CD8-positive, alpha-beta memory T cell (primary cell): ENCODE measurements at places on chromosomes 16 and 17. TPM values are rescaled to one million over a fixed set of nuclear protein-coding genes. Genes with fewer than 3 reads are reported as not detected.

GRCh38 chr16:67990018-67990386 is 9.3 kb downstream of the DPEP2 start:
- DNase-seq, result no peak

- DNase-seq, result no peak
Measured at GRCh38 chr17:61249649-61250299, 149.9 kb upstream of the TBX2 start.

GRCh38 chr17:38449364-38449763 is 21.1 kb downstream of the ARHGAP23 start:
- no peak for DNase-seq

DNA sequence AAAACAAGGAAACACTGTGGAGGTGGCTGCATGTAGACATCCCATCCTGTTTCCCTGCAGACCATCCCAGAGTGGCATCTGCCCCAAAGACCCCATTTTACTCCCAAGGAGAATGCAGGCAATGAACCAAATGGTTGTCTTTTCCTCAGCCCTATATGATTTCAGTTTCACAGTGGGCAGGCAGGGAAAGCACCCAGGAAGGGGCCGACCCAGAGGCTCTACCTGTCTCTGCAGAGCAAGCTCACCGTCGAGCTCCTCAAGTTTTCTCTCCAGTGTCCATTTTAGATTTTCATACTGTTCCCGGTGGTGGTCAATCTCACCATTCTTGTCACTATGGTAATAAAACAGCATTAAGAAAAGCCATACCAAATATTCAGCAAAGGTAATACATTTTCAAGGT is 14.6 kb downstream of the CCDC57 start:
- DNase-seq, result no peak

- no peak for DNase-seq
Measured at GRCh38 chr17:48790607-48791127, 26.4 kb downstream of the TTLL6 start.

GRCh38 chr17:57991537-57991936 is 3.5 kb upstream of the VEZF1 start:
- no peak for DNase-seq

GRCh38 chr16:57372372-57373116 is at the start of gene CX3CL1:
Gene CX3CL1, plus strand, starts transcription at chr16:57372490. Its CDS starts 79 bp downstream, at chr16:57372569.
- no peak for DNase-seq

DNA sequence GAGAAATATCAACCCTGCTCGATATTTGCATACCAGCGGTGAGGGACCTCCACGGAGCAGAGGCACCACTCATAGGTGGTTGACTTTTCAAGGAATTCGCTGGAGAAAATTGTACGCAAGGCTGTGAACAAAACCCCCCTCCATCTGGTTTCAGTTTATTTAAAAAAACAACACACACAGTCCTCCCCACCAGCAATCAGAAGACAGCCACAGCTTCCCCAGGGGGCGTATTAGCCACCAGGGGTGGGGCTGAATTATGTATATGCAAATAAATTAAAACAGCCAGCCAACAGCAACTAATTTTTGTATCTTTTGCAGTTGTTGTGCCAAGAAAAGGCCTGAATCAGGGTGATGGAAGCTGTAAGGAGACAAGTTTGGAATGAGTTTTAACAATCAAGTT is 5.9 kb upstream of the HSD11B2 start:
- no peak for DNase-seq

GRCh38 chr16:15898654-15899053 is 10.3 kb upstream of the CEP20 start:
- DNase-seq, result no peak

DNA sequence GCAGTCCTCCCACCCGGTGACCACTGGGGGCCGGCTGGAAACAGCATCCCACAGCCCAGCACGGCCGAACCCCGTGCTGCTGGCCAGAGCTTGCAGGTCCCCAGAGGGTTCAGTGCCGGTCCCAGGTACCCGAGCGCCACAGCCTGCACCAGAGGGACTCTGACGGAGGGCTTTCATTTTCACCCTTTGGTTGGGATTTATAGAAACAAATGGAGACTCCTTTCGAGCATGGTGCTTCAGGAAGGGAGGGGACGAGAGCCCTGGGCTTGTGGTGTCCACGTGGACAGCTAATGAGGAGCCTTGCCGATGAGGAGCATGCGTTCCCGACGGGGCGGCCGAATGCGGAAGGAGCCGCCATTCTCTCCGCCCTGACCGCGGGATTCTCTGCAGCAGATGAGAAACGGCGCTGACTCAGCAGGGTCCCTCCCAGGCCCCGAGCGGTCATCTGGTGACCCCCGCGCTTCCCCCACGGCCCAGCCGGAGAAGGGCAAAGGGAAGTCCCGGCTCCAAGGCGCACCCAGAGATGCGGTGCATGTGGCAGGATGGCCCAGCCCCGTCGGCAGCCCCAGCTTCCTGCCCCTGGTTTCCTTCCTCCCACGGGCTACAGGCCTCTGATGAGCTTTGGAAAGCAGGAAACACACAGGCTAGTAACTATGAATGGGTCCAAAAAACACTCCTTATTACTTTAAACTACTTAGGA is 9.8 kb downstream of the SLC38A10 start:
- DNase-seq, result peak; percentile 42

GRCh38 chr17:6853764-6854442 is 22.4 kb upstream of the TEKT1 start:
- DNase-seq, result peak; percentile 50

DNA sequence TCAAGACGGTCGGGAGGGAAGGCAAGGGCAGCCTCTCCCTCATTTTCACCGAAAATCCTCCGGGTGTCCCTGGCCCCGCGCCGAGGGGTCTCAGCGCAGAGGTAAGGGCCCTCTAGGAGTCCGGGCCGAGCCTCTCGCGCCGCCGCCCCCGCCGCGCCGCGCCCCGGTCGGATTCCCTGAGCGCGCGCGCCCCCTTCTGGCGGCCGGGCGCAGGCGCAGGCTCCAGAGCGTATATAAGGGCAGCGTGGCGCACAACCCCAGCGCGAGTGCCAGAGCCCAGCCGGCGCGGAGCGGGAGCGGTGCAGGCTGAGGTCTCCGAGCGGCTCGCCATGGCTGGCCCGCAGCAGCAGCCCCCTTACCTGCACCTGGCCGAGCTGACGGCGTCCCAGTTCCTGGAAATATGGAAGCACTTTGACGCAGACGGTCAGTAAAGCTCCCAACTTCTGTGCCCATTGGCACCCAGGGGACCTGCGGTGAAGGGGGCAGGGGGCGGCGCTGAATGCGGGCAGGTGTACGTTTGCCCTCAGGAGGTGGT is at the start of gene CALB2:
TSS of gene CALB2 (plus strand) at position 260 of the 535 bp plus-strand sequence. CDS start at position 330, 70 bp downstream.
- DNase-seq, result peak; percentile 41

Gene ZFPM1
- total RNA-seq, result 16.7 TPM

Gene CCL11
- not detected for total RNA-seq

Gene TP53TG3F
- not detected for total RNA-seq

Gene SLC12A3
- total RNA-seq, result not detected

Gene GID4
- total RNA-seq, result 9.8 TPM

Gene NHERF1
- total RNA-seq, result 133 TPM

Gene COX11
- 54.8 TPM for total RNA-seq

Gene MYH1
- not detected for total RNA-seq

Gene ATP2C2
- total RNA-seq, result not detected

Gene SYCE1L
- 4.6 TPM for total RNA-seq

Gene GJD3
- 0.24 TPM for total RNA-seq

Gene PCGF2
- 0.72 TPM for total RNA-seq

Gene GINS2
- 68.7 TPM for total RNA-seq

Gene CRHR1
- total RNA-seq, result not detected

Gene LGALS9C
- not detected for total RNA-seq

Gene KRT32
- not detected for total RNA-seq

Gene GDPD3
- total RNA-seq, result 4.7 TPM
